Mammary epithelial cell (primary cell): ENCODE measurements at places on chromosomes 6 and 20. TPM values are rescaled to one million over a fixed set of nuclear protein-coding genes. Genes with fewer than 3 reads are reported as not detected.
A peak's percentile ranks its signal among the peaks of the same experiment; 100 is the strongest.

GRCh38 chr20:39009348-39009747 lies 47.2 kb downstream of the DHX35 start:
- no peak for DNase-seq

DNA sequence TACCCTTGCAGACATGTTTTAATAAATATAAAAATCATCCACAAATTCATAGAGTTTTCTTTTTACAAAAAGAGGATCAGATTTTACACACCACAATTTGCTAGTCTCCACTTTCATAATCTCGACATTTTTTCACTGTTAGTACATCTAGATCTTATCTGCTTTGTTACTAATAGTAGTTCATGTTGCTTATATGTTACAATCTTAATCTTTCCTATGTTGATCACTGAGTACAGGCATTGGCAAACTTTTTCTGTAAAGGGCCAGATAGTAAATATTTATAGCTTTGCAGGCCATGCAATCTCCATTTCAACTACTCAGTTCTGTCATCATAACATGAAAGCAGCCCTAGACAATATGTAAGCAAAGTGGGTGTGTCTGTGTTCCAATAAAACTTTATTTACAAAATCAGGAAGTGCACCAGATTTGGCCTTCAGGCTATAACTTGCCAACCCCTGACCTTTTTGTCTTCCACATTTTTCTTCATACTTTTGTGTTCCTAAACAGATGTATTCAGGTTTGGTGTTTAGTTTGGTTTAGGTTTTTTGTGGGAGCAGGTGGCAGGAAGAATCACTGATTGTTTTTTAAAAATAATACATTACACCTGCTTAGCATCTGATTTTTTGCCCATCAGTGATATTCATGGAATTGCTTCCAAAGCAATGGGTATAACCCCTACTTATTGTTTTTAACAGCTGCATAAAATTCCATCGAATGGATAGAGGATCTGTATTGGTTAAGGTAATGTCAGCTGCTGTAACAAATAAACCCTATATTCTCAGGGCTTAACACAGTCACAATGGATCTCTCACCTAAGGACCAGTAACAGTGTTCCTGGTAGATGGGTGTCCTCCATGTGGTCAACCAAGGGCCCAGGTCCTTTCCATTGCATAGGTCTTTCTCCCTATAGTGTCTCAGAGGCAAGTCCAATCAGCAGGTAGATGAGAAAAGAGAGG lies 61.2 kb downstream of the EYA2 start:
- DNase-seq = peak; percentile 34

DNA sequence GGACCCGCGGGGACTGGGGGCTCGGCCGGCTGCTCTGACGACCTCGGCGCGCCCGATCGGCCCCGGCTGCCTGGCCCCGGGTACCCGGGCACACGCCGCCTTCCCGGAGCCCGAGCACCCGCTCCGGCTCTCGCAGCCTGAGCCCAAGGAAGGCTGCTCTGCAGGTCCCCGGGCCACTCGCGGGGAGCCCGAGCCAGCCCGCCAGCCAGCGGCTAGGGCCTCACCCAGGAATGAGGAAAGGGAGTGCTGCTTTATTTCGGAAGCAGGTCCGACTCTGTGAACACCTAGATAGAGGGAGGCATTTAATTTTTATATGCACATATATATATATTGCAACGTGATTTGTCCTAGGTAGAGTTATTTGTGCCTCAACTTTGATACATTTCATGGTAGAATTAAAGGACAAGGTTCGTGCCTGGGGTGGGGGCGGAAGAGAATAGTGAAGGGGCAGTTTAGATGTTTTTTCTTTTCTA lies 15.5 kb downstream of the FOXA2 start:
- DNase-seq = no peak

DNA sequence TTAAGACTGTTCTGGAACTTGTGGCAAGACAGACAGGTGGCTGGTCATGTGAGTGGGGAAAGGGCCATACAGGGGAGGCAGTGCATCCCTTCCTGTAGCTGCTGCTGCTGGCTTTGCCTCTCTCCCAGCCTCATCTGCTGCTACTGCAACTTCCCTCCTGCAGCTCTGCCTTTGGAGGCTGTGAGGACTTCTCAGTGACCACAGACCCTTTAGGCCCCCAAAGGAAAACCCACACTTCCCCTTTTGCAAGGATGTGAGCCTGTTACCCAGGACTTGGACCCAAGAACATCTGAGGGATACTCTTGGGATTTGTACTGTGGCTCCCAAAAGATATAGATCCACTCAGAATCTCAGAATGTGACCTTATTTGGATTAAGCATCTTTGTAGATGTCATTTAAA lies 91.0 kb downstream of the TMEM170B start:
- no peak for DNase-seq

- DNase-seq = peak; percentile 87
Measured at GRCh38 chr6:149862922-149863697, 1.0 kb downstream of the LRP11 start.

The KIAA0408 gene
- total RNA-seq = not detected

DNA sequence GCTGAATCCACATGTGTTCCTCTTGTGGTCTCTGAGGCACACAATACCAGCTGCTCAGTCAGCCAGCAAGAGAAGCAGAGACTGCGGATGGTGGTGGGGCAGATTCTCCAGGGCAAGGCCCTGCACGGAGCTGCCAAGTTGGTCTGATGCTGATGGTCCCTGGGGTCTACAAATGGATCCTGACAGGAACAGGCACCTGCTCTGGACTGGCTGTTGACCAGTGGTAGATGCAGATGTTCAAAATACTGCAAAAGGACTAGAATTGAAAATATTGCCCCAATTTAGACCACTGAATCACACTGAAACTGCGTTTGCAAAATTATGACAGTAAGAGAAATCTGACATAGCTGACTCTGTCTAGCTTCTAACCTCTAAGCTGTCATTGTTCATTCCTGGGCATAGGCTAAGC lies 29.6 kb upstream of the TUBB2A start:
- no peak for DNase-seq

- no peak for DNase-seq
Measured at GRCh38 chr6:3277851-3278416, 19.2 kb downstream of the PSMG4 start.

- no peak for DNase-seq
Measured at GRCh38 chr6:86789779-86790411, 147.4 kb upstream of the HTR1E start.

The FAM162B gene
- not detected in 2 replicates for total RNA-seq

- peak; percentile 21 for DNase-seq
Measured at GRCh38 chr6:82270881-82271635, 23.5 kb upstream of the IBTK start.

The DPM1 gene
- 63.5 TPM for total RNA-seq

- no peak for DNase-seq
Measured at GRCh38 chr6:491233-491632, 99.7 kb downstream of the IRF4 start.

DNA sequence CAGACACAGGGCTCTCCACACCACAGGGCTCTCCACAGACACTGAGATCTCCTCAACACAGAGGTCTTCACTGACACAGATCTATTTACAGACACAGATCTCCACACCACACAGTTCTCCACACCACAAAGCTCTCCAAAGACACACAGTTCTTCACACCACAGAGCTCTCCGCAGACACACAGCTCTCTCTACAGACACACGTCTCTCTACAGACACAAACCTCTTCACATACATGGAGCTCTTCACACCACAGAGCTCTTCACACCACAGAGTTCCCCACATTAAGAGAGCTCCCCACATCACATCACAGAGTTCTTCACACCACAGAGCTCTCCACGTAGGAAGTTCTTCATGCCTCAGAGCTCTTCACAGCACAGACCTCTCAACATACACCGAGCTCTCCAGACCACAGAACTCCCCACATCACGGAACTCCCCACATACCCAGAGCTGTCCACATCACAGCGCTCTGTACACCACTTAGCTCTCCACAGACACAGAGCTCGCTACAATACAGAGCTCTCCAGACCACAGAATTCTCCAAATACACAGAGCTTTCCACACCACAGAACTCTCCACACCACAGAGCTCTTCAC lies 53.9 kb downstream of the ERMARD start:
- no peak for DNase-seq

GRCh38 chr20:965956-966355 lies 36.2 kb downstream of the RSPO4 start:
- peak; percentile 13 for DNase-seq
